Renal pelvis (tissue), 12 donors: ENCODE measurements at places on chromosomes 6 and 20. TPM values are rescaled to one million over a fixed set of nuclear protein-coding genes. Genes with fewer than 3 reads are reported as not detected.
A peak's percentile ranks its signal among the peaks of the same experiment; 100 is the strongest.

- no peak for DNase-seq
Observed at GRCh38 chr6:157859775-157860504, 36.9 kb downstream of the SNX9 start.

DNA sequence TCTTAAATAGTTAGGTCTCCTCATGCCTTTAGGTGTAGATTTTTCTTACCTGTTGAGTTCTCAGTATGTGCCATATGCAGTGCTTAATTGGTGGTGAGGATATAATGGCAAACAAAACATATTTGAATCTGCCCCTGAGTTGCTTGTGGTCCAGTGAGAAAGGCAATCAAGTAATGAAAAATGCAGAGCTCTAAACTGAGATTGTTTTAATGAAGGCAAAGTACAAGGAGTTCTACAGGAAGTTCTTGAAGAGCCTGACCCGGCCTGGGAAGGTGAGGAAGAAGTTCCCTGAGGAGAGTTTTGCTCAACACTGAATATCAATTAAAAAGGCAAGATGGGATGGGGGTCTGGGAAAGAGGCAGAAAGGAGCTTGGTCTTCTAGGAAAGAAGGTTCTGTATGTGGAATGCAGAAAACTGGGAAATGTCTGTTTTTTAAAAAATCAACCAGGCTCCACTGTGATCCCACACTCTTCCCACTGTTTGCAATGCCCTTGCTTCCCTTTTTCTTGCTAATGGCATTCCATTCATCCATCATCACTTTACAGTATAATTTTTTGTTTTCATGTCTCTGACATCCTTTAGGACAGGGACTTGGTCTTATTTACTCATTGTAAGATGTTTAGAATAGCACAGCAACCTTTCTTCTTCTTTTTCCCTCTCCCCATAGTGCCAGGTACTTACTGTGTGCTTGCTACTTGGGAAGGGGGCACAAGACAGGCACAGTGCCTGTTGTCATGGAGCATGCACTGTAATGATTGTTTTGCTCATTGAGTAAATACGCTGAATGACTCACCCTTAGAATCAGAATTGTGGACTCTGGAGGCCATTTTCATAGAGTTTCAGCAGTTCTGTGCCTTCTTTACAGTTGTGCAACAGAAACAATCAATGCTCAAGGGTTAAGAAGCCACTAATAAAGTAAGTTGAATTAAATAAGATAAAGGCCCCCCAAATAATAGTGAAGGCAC is 64.3 kb downstream of the ANKS1A start:
- no peak for DNase-seq

DNA sequence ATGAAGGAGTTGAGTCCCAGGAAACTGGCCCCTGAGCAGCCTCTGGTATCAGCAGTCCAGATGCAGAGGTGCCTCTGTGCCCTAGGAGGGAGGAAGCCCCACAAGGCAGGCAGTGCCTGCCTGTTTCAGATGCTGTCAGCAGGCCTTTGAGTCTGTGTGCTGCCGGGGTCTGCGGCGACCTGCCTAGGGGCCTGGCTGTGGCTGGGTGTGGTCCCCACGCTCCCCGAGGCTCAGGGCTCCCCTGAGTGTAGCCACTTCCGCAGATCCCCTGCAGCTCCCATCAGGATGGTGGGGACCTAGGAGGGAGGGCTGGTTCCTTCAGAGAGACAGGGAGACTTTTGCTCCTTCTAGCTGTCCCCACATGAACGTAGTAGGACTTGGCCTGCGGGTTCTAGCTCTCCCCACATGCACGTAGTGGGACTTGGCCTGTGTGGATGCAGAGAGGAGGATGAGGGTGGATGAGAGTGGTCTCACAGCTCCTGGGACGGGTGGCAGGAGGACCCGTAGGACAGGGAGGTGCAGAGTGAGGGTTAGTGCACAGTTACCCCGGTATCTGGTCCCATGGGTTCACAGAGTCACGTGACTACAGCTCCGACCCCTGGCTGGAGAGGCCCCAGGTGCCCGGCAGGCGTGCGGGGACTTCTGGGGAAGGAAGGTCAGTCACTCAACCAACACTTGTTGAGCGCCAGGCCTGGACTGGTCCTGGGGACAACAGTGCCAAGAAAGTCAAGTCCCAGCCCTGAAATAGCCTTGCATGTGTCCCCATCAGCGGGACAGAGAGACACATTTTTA is 41.0 kb downstream of the CDH4 start:
- no peak for DNase-seq

- DNase-seq, result no peak
Observed at GRCh38 chr6:100296810-100297544, 167.7 kb downstream of the SIM1 start.

DNA sequence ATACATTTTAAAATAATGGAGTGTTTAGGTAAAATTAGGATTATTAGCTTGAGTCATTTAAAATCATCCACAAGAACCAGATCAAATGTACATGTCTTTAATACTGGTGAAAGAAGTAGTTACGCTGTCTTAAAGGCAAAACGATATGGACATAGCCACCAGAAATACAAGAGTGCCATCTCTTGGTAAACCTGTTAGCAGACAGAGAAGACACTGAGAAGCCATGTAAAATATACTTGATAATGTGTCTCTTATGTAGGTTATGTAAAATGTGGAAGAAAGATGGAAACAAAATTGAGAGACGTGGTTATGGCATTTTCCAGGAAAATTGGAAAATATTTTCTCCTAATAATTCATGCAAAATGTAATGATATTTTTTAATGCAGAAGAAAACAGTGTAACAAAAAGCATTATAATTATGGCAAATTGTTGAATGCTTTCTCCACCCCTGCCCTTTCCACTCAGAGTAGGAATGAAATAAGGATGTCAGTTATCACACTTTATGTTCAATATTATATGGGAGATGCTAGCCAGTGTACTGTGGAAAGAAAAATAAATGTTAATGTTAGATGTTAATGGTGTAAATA is 12.2 kb upstream of the SLC17A2 start:
- DNase-seq, result peak; percentile 22

DNA sequence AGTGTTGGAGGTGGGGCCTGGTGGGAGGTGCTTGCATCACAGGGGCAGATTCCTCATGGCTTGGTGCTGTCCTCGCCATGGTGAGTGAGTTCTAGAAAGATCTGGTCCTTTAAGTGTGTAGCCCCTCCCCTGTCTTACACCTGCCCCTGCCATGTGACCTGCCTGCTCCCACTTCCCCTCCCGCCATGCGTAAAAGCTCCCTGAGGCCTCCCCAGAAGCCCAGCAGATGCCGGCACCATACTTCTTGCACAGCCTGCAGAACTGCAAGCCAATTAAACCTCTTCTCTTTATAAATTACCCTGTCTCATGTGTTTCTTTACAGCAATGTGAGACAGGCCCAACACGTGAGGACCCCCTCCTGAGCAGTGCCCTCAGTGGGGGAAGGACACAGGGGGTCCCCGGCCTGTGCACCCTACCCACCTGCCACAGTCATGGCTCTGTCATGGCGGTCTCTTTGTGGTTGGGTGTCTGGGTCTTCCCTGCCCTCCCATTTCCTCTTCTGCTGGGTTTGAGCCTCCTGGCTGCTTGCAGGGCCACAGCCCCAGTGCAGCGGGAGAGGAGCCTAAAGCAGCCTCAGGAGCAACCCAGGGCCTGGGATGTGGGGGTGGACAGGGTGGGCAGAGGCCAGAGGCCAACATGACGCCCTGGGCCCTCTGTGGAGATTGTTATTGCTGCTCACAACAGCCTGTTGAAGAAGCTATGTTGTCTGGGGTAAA is 87.2 kb upstream of the QKI start:
- no peak for DNase-seq

- no peak for DNase-seq
Observed at GRCh38 chr6:139376017-139376330, 1.5 kb upstream of the CITED2 start.

- no peak for DNase-seq
Observed at GRCh38 chr20:40690836-40691565, 2.0 kb upstream of the MAFB start.

Gene SCUBE3
- 44.7 TPM for polyA plus RNA-seq

Gene CLVS2
- polyA plus RNA-seq, result 0.10 TPM

Gene SLC25A27
- polyA plus RNA-seq, result 75.2 TPM

Gene C6orf118
- polyA plus RNA-seq, result 6.8 TPM
